ENCODE measurements at places on chromosomes 16 and 17. TPM values are rescaled to one million over a fixed set of nuclear protein-coding genes. Genes with fewer than 3 reads are reported as not detected.

The MT1A gene
- 7.5 TPM for total RNA-seq

The TTYH2 gene
- 18.2 TPM for total RNA-seq

The GP1BA gene
- total RNA-seq: not detected

The SNAI3 gene
- total RNA-seq: not detected

The SLC16A11 gene
- not detected for total RNA-seq

The ARL5C gene
- not detected for total RNA-seq

The CACNG5 gene
- not detected for total RNA-seq

The RNF157 gene
- 0.12 TPM for total RNA-seq

The WIPF2 gene
- 5.4 TPM for total RNA-seq

The GNGT2 gene
- total RNA-seq: not detected

The KRT9 gene
- total RNA-seq: not detected

The LPCAT2 gene
- 5.7 TPM for total RNA-seq

The YPEL2 gene
- 5.8 TPM for total RNA-seq

The NKIRAS2 gene
- total RNA-seq: 41.5 TPM

The LYRM9 gene
- 18.9 TPM for total RNA-seq

The HSPB9 gene
- total RNA-seq: not detected

The RCVRN gene
- not detected for total RNA-seq

The SAP30BP gene
- 35.0 TPM for total RNA-seq

The CACNA1H gene
- 2.6 TPM for total RNA-seq

The IGFBP4 gene
- 471 TPM for total RNA-seq

The TM4SF5 gene
- total RNA-seq: not detected

The AKAP1 gene
- 18.1 TPM for total RNA-seq

The CFAP97D1 gene
- not detected for total RNA-seq

The OTOP3 gene
- not detected for total RNA-seq

The GPR139 gene
- total RNA-seq: not detected

The NRN1L gene
- 0.47 TPM for total RNA-seq

The PPL gene
- 13.3 TPM for total RNA-seq

The MYL4 gene
- not detected for total RNA-seq

The CNGB1 gene
- total RNA-seq: not detected

The CDH16 gene
- not detected for total RNA-seq

The JPT2 gene
- 34.8 TPM for total RNA-seq

The EFCAB13 gene
- total RNA-seq: 0.51 TPM

The CORO6 gene
- 27.3 TPM for total RNA-seq

The FBXL20 gene
- 11.9 TPM for total RNA-seq

The RDM1 gene
- total RNA-seq: not detected

The CSH1 gene
- not detected for total RNA-seq

The PIRT gene
- total RNA-seq: not detected

The KRTAP2-2 gene
- total RNA-seq: not detected

The KARS1 gene
- 146 TPM for total RNA-seq

The SAMD14 gene
- total RNA-seq: 3.2 TPM

The CDH8 gene
- total RNA-seq: not detected
